8988T (cell line): ENCODE measurements at places on chromosomes 2 and 18.
A peak's percentile ranks its signal among the peaks of the same experiment; 100 is the strongest.

- no peak for DNase-seq
Observed at GRCh38 chr2:23106242-23106785, 278.7 kb upstream of the KLHL29 start.

GRCh38 chr2:177721087-177721486 lies 328.5 kb downstream of the AGPS start:
- no peak for DNase-seq

DNA sequence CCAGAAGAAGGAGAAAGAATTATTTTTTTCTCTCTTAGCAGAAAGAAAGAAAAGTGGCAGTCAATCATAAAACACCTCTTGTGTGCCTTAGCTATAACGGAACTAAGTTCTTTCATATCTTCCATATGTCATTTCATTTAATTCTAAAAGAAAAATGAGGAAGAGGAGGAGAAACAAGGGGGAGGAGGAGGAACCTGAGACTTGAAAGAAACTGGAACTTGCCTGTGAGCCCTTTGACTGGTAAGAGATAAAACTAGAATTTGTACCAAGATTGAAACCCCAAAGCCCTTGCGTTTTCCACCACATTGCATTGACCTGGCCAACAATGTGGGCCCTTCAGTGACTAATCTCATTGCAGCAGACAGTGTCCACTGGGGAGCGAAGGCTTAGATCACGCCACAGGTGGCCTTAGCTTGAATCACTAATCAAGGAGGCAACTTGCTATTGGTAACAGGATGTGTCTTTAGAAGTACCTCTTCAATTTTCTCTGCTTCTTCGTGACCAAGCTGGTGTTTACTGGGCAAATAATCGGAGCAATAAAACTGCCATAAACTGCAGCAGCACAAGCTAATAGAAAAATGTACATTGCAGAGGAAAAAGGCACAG lies 307.9 kb downstream of the CLIP4 start:
- DNase-seq: no peak

DNA sequence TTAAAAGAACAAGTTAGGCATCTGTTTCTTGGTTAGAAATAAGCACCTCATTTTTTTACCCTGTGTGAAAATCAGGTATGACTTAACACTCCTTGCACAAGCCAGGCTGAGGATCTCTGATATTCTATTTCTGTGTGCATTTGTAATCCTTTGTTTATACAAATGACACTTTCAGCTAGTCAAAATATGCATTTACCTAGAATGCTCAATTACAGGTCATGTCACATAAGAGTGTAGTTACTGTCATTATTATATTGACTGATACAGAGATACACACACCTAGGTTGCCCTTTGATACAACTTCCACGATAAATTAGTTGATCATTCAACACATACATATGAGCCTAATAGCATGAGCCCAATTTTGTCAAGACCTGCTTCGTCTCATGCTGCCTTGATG lies 144.3 kb downstream of the CHST9 start:
- no peak for DNase-seq

GRCh38 chr18:24027156-24027827 lies 12.7 kb downstream of the TTC39C start:
- DNase-seq: no peak

GRCh38 chr18:11733031-11733430 lies 44.0 kb downstream of the GNAL start:
- DNase-seq: peak; percentile 73

DNA sequence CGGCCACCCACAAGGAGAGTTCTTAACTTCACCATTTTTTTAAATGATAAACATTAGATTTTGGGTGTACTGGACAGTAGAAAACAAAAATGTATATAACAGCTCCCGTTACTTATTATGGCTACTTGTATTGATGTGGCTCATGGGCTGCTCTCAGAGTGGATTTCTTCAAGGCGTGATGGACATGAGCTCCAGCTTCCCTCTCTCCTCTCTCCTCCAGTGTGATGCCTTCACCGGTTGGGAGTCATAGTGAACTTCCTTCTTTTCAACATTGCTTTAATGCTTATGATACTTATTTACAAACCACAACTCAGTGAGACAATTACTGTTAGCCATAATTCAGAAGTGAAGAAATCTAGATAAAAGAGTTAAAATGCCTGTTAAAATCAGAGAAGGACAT lies 515.2 kb downstream of the RNF144A start:
- no peak for DNase-seq

- no peak for DNase-seq
Observed at GRCh38 chr2:120761911-120762310, 26.2 kb downstream of the GLI2 start.

DNA sequence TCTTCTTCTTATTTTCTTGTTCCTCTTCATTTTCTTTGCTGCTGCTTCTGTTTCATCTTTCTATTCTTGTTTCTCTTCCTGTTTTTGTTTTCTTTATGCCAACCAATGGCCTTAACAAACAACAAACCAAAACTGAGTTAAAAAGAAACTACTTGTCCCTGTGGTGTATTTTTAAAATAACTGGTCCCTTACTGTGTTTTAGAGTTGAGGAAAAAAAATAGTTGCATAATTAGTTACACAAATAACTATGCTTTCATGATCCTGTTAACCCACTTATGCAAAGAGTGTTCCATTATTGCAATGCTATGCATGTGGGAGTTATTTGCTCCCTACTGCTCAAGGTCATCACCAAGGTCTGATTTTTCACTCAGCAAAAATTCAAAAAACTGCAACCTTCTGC lies 39.5 kb upstream of the IMP4 start:
- DNase-seq: no peak

DNA sequence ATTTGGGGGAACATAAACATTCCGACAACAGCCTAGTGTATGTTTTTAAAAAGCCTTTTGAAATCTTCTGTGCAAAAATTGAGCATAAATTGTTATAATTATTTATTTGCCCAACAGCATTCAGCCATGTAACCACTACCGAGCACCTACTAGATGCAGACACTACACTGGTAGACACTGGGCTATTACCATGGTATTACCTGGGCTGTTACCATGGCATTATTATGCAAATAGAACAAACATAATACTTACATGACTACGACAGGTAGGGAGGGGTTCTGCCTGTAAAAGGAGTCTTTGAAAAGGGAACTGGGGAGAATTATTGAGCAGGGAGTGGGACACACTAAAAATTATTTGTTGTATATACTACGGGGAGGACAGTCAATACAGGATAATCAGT lies 116.4 kb downstream of the MREG start:
- no peak for DNase-seq

GRCh38 chr18:27780061-27780745 lies 396.7 kb downstream of the CDH2 start:
- no peak for DNase-seq

- DNase-seq: no peak
Observed at GRCh38 chr2:43699761-43700160, 23.5 kb upstream of the C1GALT1C1L start.

- DNase-seq: no peak
Observed at GRCh38 chr2:168208652-168209051, 38.7 kb downstream of the STK39 start.

DNA sequence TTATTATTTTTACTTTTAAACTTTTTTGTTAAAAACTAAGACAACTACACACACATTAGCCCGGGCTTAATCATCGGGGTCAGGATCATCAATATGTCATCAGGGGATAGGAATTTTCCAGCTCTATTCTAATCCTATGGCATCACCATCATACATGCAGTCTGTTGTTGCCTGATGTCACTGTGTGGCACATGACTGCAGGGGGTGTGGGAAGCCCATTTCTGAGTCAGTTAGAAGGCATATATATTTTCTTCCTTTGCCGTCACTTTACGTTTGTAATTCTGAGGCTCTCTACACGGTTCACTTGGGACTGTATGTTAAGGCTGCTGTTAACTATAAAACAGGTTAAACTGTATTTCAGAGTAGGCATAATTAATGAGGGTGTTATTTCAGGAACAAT lies 144.4 kb upstream of the ITGA6 start:
- no peak for DNase-seq

- no peak for DNase-seq
Observed at GRCh38 chr2:1741851-1742250, 2.5 kb downstream of the PXDN start.

DNA sequence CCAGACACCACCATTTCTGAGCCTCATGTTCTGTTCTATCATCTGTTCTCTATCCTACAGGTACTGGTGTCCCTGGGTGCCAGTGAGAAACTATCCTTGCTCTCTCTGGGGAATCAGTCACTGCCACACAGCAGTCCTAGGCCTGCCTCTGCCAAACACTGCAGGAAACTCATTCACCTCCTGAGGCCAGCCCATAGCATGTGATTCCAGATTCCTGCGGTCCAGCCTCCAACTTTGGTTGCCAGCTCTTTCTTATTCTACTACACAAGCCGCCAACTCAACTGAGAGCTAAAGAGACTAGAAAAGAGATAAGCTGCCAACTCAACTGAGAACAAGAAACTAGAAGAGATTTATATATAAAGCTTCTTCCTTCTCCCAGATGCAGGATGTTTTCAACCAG lies 8.8 kb upstream of the TTLL4 start:
- DNase-seq: no peak

DNA sequence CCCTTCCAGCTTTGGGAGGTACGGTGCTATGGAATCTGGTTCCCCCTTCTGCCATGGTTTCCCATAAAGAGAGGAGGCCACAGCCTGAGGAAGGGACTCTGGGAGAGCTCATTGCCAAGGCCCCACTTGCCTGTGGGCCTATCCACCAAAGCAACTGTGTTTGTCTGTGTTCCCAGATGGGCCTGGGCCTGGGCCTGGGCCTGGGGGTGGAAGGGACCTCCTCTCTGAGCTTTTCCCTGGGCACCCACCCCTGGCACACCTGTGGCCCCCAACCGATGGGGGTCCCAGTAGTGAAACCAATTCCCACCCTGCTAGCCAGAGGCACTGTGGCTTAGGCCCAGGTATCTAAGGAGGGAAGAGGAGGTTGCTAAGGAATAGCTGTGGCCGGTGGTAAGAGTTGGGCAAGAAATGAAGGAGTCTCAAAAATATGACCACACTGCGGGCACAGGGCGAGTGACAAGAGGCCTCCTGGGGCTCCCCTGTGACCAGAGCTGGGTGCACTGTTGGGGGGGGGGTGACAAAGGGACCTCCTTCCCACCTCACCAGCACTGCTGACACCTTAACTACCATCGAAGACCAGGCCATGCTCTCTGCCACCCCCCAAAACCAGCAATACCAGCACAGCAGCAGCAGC lies 4.9 kb upstream of the DUSP2 start:
- no peak for DNase-seq

GRCh38 chr18:80170395-80171053 lies 61.5 kb downstream of the ADNP2 start:
- DNase-seq: no peak

- no peak for DNase-seq
Observed at GRCh38 chr2:216689397-216689796, 6.0 kb downstream of the IGFBP5 start.
